Adrenal gland (tissue), 19 donors: ENCODE measurements at places on chromosomes 7 and 10. TPM values are rescaled to one million over a fixed set of nuclear protein-coding genes. Genes with fewer than 3 reads are reported as not detected.
A peak's percentile ranks its signal among the peaks of the same experiment; 100 is the strongest.

STK31 gene
- 0.42 TPM for total RNA-seq

RPEL1 gene
- not detected for total RNA-seq

ZNF12 gene
- total RNA-seq, result 16.7 TPM

TMEM270 gene
- total RNA-seq, result not detected

MMD2 gene
- total RNA-seq, result 0.17 TPM

LRRN3 gene
- 10.7 TPM for total RNA-seq

TYW1B gene
- total RNA-seq, result 2.3 TPM

FGF8 gene
- total RNA-seq, result not detected

ZNF117 gene
- 39.3 TPM for total RNA-seq

RINT1 gene
- total RNA-seq, result 9.8 TPM

UCN3 gene
- not detected for total RNA-seq

DNA sequence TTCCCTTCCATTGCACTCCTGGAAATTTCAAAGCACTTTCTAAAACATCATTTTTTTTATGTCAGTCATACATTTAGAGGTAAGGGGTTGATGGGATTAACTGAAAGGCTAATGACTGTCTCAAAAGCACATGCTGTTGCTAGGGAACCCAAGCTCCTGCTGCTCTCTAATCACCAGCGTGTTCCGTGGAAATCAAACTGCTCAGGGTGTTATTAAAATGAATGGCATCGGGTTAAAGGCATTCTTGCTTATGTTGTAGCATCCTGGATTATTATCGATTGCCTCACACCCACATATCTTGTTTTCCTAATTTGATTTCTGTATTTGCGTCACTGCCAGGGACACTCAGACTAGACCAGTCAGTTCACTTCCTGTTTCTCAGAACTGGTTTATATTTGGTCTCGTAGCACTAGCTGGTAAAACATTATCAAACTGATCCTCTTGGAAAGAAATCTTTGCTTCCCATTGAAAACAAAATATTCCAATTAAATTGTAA, 216.5 kb upstream of the MKLN1 start:
- peak; percentile 72 for DNase-seq

- DNase-seq, result no peak
Observed at GRCh38 chr7:7675686-7676085, 35.1 kb downstream of the UMAD1 start.

- no peak for DNase-seq
Observed at GRCh38 chr10:80261316-80262030, 28.0 kb downstream of the MAT1A start.

GRCh38 chr7:117032810-117033209, 79.5 kb downstream of the ST7 start:
- DNase-seq, result no peak

GRCh38 chr7:25615003-25615402, 386.7 kb upstream of the NPVF start:
- DNase-seq, result no peak

GRCh38 chr7:27115221-27116026, 12.9 kb upstream of the HOXA2 start:
- peak; percentile 18 for DNase-seq

- no peak for DNase-seq
Observed at GRCh38 chr10:109968953-109969759, 38.6 kb upstream of the ADD3 start.

DNA sequence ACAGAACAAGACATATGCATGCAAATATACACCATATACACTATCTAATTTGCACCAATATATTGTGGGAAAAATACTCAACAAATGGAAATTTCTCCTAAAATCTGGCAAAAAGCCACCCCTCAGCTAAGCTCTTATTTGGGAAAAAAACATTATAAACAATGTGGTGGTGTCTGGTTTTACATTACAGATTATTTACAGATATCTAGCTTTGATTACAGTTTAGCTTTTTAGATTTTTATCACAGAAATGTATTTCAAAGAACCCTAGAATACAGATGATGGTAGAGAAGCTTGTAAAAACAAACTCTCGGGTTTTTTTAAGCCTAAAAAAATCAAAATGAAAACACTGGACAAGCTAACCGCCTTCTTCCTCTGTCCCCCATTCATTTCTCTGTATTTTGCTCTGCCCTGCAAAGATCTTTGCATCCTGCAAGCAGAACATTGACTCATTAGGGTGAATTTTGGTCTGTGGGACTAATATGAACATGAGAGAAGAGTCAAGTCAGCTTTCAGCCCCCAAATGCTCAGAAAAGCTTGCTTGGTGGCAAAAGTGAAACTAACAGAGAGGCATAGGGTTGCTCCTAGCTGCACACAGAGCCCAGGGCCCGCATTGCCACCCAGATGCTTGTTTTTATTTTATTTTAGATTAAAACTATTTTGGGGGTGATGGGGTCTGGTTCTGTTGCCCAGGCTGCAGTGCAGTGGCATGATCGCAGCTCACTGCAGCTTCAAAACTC, 88.8 kb upstream of the LYZL1 start:
- DNase-seq, result no peak

DNA sequence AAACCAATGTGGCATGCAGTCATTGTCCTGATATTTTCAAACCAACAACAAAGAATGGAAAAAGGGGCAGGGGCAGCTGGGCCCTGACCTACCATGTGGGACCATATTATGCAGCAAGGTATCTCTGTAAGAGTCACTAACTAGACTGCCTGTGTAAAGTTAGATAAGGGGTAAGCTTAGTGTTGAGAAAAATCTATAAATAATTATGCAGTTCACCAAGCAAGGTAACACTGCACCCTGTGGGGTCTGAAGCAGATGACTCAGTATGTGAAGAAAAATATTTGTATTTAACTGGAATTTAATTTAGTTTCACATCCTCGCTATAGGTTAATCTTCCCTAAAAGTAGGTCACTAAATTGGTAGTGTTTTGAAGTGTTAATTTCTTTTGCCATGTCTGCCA, 99.3 kb downstream of the PPP1R3A start:
- no peak for DNase-seq

DNA sequence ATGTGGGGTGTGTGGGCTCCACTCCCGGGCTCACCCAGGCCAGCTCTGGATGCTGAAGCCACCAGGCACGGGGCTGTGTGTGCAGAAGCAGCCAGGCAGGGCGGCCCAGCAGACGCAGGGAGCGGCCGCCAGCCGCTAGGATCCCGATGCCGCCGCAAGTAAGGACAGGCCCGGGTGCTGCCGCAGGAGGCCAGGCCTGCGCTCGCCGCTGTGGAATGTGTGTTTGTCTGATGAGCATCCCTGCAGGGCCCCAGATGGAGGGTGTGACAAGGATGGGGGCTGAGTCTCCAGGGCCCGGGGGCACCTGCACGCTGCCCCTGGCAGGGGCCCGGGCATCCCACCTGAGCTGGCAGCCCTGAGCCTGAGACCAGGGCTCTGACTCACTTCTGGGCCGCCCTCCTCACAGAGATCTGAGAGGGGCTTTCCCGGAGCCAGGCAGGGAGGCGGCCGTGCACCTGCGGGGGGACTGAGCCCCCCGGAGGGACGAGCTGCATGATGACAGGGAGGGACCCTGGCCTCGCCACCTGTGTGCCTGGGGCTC, 101.5 kb downstream of the FOXL3 start:
- DNase-seq, result no peak

GRCh38 chr7:38909870-38910269, 879 bp upstream of the VPS41 start:
- DNase-seq, result no peak

- DNase-seq, result no peak
Observed at GRCh38 chr7:25624833-25625232, 396.5 kb upstream of the NPVF start.

DNA sequence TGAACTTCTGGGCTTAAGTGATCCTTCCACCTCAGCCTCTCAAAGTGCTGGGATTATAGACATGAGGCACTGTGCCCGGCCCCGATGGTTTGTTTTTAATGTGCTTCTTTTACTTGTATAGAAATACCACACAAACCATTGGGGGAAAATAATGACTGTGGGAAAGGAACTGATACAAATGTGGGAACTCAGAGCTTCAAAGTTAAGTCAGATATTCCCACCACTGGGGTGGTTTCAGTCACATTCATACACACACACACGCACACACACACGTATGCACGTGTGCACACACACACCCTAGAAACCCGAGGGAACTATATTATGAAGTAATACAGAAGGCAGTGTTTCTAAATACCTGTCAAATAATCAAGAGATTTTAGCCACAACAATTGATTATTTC, 17.0 kb downstream of the CPA4 start:
- DNase-seq, result no peak

GRCh38 chr7:76397409-76398183, 11.9 kb downstream of the SSC4D start:
- peak; percentile 87 for DNase-seq

GRCh38 chr10:21257919-21258318, 267.6 kb downstream of the SKIDA1 start:
- no peak for DNase-seq

GRCh38 chr7:42833411-42833810, 78.5 kb downstream of the C7orf25 start:
- no peak for DNase-seq

DNA sequence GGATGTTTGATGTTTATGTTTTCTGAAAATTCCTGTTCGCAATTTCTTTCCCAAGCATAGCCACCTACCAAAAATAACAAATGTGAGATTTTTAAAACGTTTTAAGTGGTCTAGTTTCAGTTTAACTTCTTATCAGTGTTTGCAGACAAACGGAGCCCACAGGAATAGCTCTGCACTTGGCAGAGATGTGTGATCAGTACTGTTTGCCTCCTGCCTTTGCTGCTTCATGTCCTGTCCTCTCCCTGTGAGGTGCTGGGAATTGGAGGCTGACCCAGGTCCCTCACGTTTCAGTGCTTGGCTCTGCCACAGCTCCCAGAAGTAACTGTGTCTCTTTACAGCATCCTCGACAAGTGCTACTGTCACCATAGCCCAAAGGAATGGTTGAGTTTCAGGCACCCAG, 1.2 kb downstream of the UCN3 start:
- DNase-seq, result no peak

DNA sequence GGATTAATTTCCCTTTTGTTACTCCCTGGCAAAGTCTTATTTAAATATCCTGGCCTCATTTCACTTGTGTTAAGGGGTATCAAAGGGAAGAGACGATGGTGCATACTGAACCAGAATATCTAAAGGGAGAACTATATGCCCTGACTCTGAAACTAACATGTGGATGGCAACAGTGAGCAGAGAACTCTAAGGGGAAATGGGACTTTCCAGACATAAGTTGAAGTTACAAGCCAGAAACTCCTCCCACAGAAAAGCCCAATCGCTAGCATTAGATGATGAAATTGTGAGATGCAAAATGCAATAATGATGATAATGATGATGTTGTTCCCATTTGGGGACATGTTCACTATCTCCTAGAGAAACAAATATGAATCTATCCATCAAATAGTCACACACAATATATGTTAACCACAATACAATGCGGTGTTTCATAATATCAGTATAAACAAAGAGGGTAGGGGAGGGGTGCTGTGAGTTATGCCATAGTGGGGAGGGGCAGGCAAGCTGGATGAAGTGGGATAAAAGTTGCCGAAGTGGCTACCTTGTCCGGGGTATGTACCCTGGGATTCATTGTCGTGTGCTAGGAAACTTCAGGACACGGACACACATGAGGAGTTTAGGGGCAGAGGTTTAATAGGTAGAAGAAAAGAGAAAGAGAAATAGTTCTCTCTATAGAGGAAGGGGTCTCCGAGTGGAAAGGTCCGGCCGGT, 37.1 kb downstream of the TMEM229A start:
- no peak for DNase-seq

DNA sequence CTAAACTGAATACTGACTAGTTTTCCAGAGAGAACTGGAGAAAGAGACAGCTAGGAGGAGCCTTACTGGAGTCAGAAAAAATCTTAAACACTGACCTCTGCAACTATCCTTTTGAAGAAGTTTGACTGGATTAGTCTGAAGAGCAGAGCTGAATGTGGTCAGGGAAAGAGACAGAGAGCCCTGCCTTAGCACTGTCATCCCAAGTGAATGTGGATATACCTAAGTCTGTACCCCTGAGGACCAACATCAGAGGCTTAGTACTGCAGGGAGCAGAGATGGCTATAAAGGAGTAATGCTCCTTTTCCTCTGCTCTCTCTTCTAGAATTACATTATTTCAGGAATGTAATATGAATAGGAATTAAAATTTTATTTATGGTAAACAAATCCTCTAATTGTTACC, 69.8 kb upstream of the TMEM140 start:
- DNase-seq, result no peak
